ENCODE measurements at places on chromosomes 2 and 18.

DNA sequence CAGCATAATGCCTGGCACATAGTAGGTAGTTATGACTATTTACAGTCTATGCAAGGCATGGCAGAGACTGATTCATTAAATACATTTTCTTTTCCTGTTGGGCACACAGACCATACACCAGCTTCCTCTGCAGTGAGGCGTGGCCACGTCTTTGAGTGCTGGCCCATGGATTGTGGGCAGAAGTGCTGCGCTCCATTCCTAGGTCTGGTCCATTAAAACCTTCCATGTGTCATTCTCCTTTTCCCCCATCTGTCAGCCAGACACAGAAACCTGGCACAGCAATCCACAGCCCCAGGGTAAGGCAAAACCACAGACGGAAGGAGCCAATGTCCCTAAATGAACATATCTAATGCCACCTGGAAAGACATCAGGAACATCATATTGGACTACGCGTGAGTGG, 141.9 kb downstream of the TTC32 start:
- DNase-seq, result no peak

DNA sequence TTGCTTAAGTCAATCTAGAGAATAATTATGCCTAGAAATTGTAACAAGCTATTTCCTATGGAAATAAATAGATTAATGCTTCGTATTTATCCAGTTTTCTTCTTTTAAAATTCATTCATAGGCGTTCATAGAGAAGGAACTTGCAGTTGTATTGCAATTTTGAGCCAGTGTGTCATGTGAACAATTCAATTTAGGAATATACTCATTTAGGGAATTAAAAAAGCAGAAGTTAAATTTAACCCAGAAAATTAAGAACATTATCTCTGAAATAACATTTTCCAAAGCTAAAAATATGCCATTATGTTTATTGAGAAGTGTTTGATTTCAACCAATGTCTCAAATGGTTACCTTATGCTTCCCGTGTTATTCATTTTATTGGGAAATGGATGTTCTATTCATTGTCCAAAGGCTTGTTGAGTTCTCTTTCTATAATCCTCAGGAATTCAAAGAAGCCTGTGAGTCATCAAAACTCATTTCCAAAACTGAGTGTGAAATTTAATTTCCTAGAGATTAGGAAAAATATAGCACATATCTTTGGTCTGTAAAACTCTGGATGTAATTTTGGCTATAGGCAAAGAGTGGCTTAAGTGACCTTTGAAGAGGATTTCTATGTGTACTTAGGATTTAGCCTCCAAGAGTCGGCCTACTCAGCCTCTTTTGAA, 99.7 kb downstream of the SLC8A1 start:
- DNase-seq, result peak; percentile 27

GRCh38 chr18:48184118-48184517, 225.1 kb downstream of the ZBTB7C start:
- no peak for DNase-seq

DNA sequence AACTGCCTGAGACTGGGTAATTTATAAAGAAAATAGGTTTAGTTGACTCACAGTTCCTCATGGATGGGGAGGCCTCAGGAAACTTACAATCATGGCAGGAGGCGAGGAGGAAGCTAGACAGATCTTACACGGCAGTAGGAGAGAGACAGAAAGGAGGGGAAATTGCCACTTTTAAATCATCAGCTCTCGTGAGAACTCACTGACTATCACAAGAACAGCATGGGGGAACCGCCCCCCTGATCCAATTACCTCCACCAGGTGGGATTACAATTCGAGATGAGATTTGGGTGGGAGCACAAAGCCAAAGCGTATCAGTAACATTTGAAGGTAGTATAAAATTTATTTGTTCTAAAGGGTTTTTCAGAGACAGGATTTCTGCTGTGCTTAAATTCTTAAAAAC, 5.4 kb downstream of the GALM start:
- DNase-seq, result peak; percentile 25

DNA sequence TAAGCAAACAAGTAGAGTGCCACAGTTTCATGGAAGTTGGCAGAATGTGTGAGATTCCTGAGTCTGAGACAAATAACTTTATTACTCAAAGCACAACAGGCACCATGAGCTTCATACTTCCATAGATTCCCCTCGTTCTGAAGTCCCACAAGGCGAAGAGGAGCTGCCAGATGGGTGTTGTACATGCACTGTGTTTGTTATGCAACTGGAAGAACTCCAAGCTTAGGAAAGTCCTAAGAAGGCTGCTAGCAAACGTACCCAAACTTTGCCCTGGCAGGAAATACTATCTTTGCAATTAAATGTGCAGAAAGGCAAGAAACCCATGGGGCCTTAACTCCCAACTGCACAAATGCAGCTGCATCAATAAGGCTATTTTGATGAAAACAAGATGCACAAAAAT, 1.6 kb upstream of the GCA start:
- DNase-seq, result no peak

DNA sequence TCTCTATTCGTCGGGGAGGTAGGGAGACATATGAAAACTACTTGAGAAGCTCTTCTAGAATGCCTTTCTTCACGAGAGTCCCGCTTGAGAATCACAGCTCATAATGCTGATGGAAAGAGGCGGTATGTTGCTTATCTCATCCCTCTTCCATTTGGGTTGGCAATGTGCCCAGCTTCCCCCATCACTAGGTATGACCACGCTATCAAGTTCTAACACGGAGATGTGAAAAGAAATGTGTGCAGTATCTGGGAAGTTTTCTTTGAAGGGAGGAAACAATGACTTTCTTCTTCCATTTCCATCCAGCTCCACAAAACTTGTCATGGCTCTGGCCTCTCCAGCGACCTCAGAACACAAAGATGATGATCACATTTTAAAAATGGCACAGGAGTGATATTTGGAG, 742.4 kb downstream of the DCDC2C start:
- DNase-seq, result no peak

DNA sequence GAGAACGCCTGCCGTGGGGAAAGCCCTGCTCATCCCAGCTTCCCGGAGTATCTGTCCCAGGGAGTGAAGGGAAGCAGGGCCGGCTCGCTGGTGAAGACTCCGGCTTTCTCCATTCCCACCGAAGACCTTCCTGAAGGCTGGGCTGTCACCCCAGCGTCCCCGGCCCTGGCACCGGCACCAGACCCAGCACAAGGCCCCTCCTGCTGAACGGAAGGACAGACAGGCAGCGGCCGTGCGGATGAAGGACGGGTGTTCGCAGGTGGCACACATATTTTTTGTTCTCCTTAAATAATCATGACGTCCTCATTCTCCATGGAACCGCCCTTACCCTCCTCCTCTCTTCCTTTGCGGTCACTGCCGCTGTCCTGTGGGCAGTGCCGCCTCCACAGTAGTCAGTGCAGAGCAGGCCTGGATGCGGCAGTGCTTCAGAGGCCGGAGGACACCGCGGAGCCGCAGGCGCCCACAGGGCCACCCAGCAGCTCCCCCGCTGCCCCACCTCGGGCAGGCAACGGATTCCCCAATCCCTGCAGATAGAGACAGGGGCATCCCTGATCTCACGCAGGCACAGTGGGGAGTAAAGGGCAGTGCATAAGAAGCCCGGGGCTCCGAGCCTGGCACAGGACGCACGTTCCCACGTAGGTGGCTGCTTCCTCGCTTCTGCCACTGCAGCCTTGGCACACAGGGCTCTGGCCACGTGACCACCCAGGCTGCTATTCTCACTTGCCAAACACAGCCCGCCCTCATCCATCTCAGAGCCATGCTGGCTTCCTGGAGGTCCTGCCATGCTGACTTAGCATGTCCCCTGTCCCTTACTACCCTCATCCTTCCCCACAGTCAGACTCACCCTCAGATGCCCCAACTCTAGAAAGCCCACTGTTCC, 229.7 kb downstream of the EIPR1 start:
- DNase-seq, result no peak

DNA sequence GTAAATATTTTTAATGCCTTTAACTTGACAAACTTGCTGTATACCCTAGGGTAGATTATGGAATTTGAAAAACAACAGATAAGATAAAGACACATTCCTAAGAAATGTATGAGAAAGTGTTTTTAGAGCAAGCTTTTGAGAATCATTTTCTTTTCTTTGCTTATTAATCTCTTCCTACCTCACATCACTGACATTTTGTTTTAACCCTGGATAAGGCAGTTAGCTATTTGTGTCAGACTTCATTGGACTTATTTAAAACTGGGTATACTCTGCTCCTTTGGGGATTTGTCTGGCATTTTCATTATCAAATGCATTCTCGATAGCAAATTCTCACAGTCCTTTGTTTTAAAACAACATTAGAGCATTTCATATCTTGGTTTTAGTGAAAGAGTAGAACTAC, 17.2 kb downstream of the EML4 start:
- DNase-seq, result no peak

DNA sequence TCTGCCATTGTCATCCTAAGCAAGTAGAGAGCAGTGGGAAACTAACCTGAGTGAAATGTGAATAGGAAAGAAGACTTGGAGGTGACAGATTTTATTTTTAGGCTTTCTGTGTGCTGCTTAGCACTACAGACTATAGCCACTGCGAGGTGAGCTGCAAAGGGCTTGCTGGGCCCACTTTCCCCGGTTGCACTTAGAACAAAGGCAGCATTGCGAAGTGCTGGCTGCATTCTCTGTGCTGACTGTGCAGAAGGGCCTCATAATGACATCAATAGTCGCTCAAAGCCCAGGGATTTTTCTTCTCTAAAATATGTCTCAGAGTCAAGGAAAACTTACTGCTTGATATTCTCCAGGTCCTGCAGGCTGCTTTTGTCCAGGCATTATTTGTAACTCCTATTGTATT, 592.1 kb downstream of the TDRD15 start:
- DNase-seq, result no peak

DNA sequence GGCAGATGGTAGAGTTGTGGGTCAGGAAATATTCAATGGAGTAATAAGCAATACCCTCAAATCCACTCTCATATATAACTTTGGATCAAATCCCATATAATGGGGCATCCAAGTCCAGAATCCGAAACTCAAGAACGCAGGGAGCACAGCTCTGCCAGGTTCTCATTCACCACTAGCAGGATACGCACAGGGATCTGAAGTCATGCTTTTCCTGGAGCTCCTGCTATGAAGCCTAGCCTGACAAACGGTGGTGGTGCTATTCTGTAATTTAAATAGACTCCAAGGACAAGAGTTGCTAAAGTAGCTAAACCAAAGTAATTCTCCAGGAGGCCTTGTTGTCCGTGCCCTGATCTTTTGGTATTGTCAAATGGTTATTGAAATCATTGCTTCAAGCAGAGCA, 264.8 kb downstream of the SLC8A1 start:
- DNase-seq, result no peak

DNA sequence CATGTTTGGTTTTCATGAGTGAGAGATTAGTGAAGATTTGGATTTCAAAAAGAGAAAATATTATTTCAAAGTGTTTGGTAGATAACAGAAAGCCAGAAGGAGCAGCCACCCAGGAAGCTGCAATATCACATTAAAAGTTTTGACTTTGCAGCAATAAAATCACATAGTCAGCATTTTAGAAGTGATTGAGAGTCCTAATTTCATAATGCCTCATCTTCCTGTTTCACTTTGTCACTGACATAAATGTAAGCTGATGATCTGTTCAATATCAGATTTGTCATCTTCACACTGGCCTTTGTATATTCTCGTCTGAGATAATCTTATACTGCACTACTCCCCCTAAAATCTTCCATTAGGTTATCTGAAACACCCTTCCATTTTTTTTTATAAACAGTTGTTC, 690.5 kb downstream of the ADCYAP1 start:
- peak; percentile 1 for DNase-seq

DNA sequence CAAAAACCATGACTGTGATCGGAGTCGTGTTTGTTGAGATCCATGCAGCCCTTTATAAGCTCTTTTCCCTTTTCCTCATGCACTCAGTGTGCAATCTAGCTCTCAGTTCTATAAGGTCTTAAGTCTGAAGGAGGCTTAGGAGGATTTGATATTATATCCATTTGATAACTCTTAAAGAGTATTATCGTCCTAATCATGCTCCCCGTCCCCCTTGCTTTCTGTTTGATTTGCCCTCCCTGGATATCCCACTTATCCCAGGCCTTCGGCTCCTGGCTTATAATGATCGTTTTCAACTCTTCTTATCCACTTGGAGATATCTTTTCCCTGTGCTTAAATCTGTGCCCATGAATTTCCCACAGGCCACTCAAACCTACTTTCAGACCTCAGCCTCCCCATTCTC, 1917.7 kb upstream of the PIK3C3 start:
- no peak for DNase-seq

DNA sequence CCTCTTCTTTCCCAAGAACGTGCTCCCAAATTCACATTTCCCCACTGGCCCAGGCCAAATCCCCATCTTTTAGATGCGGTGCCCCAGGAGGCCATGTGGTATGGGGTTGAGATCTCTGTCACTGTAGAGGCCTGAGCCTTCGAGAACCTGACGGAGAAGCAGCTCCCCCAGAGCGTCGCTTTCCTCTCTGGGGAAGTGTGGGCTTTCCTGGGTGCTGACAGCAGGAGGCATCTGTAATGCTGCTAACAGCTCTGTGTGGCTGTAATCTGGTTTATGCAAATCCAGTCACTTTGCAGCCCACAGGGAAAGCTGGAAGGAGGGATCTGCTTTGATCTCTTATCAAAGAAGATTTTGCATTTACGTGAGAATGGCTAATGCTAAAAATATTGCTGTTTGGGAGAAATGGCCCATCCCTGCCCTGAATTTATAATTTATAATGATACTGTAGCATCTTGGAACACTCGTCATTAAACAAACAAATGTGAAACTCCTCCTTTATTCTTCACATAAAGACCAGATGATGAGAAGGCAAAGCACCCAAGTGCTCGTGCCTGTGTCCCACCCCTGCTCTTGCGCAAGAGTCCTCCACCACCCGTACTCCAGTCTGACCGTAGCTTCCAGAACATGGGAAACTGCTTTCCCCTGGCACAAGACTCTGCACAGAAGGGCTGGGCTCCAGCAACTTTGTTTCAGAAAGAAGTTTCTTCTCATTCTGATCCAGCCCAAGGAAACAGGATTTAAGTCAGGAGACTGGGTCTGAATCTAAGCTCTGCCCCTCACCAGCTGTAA, 109.9 kb upstream of the EPC2 start:
- peak; percentile 22 for DNase-seq

GRCh38 chr2:64656379-64656778, 2.7 kb upstream of the SERTAD2 start:
- DNase-seq, result no peak

DNA sequence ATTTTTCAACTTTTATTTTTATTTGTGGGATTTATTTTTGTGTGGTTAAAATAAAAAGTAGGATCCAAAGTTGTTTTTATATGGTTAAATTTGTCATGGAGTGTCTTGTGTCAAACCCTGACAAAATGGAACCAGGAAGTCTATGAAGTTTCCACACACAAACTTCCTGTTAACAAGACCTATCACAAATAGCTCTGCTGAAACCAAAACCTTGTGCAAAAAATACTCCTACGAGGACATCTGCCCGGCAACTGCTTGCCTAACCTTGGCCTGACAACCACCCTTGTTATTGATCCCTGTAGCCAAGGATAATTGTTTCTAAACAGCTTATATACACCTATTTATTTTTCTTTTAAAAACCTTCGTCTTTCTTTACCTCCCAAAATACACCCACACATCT, 389.6 kb downstream of the TRIB2 start:
- DNase-seq, result no peak

All from inflammatory macrophage (primary cell).